ENCODE measurements at places on chromosomes 6 and 20. TPM values are rescaled to one million over a fixed set of nuclear protein-coding genes. Genes with fewer than 3 reads are reported as not detected.

Gene PAK5
- total RNA-seq, result not detected

Gene PPIL4
- total RNA-seq, result 13.0 TPM

Gene SLC22A3
- 47.2 TPM for total RNA-seq

Gene COL19A1
- total RNA-seq, result not detected

Gene DYNLT2
- 0.67 TPM for total RNA-seq

Gene SLC4A11
- 15.1 TPM for total RNA-seq
